ENCODE measurements at places on chromosomes 4 and X. TPM values are rescaled to one million over a fixed set of nuclear protein-coding genes. Genes with fewer than 3 reads are reported as not detected.
A peak's percentile ranks its signal among the peaks of the same experiment; 100 is the strongest.

DNA sequence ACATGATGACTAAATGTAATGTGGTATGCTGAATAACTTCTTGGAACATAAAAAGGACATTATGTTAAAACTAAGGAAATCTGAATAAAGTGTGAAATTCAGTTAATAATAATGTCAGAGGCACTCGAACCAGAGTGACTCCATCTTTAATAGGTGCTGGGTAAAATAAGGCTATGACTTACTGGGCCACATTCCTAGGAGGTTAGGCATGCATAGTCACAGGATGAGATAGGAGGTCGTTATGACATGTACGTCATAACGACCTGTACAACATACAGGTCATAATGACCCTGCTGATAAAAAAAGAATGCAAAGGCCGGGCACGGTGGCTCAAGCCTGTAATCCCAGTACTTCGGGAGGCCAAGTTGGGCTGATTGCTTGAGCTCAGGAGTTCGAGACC lies 28.9 kb upstream of the OPHN1 start:
- no peak for DNase-seq

MAGEE2 gene
- polyA plus RNA-seq, result 0.03 TPM

GRCh38 chr4:67218883-67219282 lies 326.4 kb downstream of the CENPC start:
- DNase-seq, result no peak

DNA sequence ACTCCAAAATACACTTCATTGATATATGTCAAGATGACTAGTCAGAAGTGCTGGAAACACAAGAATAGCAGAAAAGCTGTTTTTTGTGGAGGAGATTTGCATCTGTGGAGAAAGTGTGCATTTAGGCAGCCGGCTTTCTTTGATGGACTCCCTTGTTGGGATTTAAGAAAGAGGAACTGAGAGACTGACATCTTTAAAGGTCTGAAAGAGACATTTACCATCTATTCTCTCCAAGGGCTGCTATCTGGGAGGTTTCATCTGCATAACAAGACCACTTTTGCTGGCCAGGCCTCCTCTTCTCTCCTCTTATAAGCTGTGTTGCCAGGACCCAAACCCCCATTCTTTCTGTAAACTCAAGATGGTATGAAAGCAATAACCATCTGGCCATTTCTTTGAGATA lies 1065.0 kb downstream of the NLGN4X start:
- DNase-seq, result no peak

GRCh38 chrX:123906557-123907316 lies 46.9 kb downstream of the XIAP start:
- DNase-seq, result no peak

TMPRSS11F gene
- not detected for polyA plus RNA-seq

DNA sequence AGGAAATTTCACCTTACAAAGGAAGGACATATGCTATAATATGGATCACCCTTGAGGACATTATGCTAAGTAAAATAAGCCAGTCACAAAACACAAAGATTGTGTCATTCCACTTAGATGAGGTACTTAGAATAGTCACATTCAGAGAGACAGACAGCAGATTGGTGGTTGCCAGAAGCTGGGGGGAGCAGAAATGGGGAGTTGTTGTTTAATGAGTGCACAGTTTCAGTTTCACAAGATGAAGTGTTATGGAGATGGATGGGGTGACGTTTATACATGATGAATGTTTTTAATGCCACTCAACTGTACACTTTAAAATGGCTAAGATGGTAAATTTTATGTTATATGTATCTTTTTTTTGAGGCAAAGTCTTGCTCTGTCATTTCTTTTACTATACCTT lies 14.8 kb upstream of the SPON2 start:
- DNase-seq, result no peak

GRCh38 chr4:165542476-165542875 lies 163.7 kb downstream of the CPE start:
- no peak for DNase-seq

- no peak for DNase-seq
Observed at GRCh38 chrX:101057093-101057714, 5.3 kb upstream of the TRMT2B start.

DNA sequence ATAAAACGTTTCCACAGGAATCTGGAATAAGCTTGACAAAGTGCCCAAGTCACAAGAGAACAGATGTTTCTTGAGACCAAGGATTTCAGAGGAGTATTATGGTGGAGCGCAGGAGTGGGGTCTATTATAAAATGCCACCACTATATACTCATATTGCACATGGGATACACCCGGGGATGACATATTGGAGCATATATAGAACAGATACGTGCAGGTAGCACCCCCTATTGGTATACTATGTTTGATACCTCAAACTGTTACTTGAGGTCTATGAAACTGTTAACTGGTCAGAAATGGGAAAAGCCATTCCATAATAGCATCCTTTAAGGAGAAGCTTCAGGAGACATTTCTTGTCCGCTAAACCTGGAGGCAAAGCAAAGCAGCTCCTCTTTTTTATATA lies 86.0 kb downstream of the PCYT1B start:
- no peak for DNase-seq

NXF2 gene
- 0.37 TPM for polyA plus RNA-seq

GRCh38 chr4:168854350-168854921 lies 155.6 kb downstream of the CBR4 start:
- DNase-seq, result no peak

SERPINA7 gene
- polyA plus RNA-seq, result not detected

FAM13A gene
- 9.2 TPM for polyA plus RNA-seq

- DNase-seq, result peak; percentile 85
Observed at GRCh38 chrX:44873415-44874276, 658 bp downstream of the KDM6A start.

GRIA2 gene
- 0.03 TPM for polyA plus RNA-seq

NLGN3 gene
- 0.71 TPM for polyA plus RNA-seq

DNA sequence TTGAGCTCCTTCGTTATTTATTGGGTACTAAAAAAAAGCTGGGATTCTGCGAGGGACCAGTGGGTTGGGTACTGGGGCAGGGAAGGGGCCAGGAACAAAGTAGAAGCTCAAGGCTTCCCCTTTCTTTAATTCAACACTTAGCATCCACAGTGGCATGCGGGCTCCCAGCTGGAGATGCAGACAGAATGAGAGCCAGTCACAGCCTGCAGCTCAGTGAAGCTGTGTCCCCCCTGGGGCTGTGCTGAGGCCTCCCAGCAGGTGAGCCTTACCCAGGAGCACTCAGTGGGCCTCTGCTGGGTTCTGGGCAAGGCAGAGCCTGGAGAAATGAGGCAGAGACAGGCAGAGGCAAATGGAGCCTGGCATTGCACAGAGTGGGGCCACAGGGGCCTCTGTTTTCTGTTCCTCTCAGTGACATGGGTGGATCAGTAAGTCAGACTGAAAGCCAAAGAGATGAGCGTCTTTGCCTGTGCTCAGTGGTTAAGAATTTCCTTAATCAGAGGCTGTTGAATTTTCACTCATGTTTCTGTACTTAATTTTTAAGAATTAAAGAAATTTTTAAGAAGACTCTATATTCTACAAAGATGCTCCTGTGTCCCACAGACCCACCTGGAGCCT lies 181.4 kb upstream of the RBPJ start:
- DNase-seq, result no peak
